Activated T-cell treated with anti-CD3 and anti-CD28 coated beads, Interleukin-2, amount 50 U/mL, for 48 hours (primary cell): ENCODE measurements at places on chromosomes 13 and 19.

GRCh38 chr13:41254902-41255301, 8.5 kb downstream of the MTRF1 start:
- no peak for DNase-seq

GRCh38 chr19:32842061-32842460, 27.5 kb downstream of the SLC7A9 start:
- no peak for DNase-seq

DNA sequence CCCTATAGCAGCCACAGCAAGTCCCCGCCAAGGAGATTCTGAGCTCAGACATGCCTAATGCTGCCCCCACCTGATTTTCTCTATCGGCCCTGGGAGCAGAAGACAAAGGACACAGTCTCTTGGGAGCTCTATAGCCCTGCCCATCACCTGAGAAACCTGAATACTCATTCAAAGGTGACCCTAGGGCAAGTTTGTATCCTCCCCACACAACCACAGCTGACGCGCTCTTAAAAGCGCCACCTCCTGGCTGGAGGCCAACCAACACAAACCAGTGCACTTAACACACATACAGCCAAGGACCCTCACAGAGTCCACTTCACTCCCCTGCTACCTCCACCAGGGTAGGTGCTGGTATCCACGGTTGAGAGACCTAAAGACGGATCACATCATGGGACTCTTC, 8.8 kb upstream of the IGFL4 start:
- no peak for DNase-seq

DNA sequence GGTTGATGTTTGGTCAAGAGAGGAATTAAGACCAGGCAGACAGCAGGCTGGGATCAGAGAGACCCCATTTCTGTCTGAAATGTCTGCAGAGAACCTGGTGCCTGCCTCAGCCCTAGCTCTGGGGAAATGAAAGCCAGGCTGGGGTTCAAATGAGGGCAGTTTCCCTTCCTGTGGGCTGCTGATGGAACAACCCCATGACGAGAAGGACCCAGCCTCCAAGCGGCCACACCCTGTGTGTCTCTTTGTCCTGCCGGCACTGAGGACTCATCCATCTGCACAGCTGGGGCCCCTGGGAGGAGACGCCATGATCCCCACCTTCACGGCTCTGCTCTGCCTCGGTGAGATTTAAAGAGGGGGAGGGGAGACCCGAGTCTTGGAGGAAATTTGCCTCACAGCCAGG, at the start of gene LILRB4:
TSS of gene LILRB4 (plus strand) at position 256 of the 400 bp plus-strand sequence. CDS start at position 305, 49 bp downstream.
- no peak for DNase-seq

DNA sequence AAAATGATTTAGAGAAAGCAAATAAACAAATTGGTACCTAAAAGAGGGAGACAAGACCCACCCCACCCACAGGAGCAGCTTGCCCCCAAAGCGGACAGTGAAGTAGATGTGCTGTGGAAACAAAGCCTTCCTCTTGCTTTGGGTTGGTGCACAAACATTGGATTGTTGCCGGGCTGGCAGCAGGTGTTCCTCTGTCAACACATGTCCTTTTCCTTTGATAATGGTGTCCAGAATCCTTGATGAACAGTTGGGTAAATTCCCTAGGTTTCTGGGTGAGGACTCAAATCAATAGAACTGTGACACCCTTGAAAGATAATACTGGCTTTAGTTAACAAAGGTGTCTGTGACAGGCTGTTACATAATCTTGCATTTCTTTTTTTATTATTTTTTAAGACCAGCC, 311.8 kb downstream of the SPRY2 start:
- DNase-seq = no peak
